Posterior vena cava (tissue), 2 donors: ENCODE measurements at places on chromosomes 12 and 14. TPM values are rescaled to one million over a fixed set of nuclear protein-coding genes. Genes with fewer than 3 reads are reported as not detected.

The PRKAB1 gene
- 19.0 TPM for total RNA-seq

The RFLNA gene
- total RNA-seq: 1.2 TPM

The KITLG gene
- total RNA-seq: 15.1 TPM

The GALC gene
- 23.9 TPM for total RNA-seq

The SYNDIG1L gene
- 0.29 TPM for total RNA-seq

The CCDC175 gene
- total RNA-seq: 0.10 TPM

The PHLDA1 gene
- total RNA-seq: 14.6 TPM

The SLC25A47 gene
- total RNA-seq: not detected

The THAP2 gene
- 3.9 TPM for total RNA-seq

The IRAK4 gene
- total RNA-seq: 21.5 TPM

The CATSPERB gene
- total RNA-seq: 2.4 TPM

The DPY19L2 gene
- total RNA-seq: 9.3 TPM

The TAS2R13 gene
- total RNA-seq: 2.4 TPM

The GALNT6 gene
- total RNA-seq: 8.0 TPM

The DDX55 gene
- 9.8 TPM for total RNA-seq

The MMP14 gene
- total RNA-seq: 229 TPM

The HOMEZ gene
- 4.9 TPM for total RNA-seq

The LTBP2 gene
- 168 TPM for total RNA-seq

The LHX5 gene
- not detected for total RNA-seq

The KRT73 gene
- not detected for total RNA-seq

The RASSF8 gene
- 113 TPM for total RNA-seq

The FLVCR2 gene
- 7.9 TPM for total RNA-seq

The MAP1LC3B2 gene
- total RNA-seq: not detected

The PRH2 gene
- not detected for total RNA-seq
